ENCODE measurements at places on chromosomes 13 and 19.

DNA sequence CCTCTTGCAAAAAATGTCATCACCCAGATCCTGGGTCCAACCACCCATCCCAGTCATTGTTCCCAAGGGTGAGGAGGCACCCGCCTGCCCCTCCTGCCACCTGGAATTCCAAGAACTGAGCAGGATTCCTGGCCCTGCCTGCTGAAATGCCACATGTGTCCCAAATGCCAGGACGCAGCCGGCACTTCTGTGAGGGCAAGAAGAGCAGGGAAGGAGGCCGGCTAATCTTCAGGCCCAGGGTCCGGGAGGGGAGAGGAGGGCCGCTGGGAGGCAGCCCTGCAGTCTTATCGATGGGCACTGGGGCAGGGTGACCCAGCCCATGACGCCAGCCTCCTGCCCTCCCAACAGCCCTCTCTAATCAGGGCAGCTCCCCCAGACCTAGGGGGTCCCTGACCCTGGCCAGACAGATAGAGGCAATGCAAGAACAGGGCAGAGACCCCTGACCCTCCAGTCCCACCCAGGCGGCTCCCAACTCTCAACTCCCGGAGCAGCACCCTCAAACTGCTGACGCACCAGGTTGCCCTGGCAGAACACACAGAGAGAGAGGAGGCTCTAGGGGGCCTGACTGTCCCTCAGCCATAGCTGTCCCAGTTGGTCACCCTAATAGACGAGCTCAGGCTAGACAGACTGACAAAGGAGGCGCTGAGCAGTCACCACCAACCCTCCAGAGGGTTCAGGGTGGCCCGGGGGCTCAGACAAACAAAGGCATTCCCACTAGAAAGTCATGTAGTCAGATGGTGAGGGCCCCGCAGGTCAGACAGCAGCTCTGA is 1.5 kb downstream of the MFSD12 start:
- DNase-seq = no peak

DNA sequence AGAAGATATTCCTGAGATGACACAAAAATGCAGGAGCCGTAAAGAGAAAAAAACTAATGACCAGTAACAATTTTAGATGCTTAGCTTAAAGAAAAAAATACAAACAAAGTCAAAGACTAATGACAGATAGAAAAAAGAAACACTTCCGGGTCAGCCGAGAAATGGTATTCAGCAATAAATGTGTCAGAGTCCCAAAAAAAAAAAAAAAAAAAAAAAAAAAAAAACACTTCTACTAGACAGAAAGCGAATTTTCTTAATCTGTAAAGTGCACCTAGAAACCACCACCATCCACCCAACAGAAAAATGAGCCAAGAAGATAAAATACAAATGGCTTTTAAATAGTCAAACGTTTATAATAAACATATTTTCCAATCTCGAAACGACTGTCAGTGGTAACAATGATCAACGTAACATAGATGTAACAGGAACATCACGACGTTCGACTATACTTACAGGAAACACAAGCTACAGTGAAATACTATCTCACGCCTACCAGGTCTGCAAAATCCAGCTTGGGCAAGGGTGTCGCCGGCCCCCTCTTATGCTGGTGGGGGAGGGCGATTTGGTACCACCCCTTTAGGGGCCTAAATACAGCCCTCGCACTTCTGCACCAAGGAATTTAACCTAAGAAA is 10.6 kb downstream of the ABHD17A start:
- DNase-seq = no peak

GRCh38 chr19:4059453-4059871 is 7.2 kb downstream of the ZBTB7A start:
- no peak for DNase-seq

GRCh38 chr13:105442040-105442439 is 1093.4 kb downstream of the EFNB2 start:
- no peak for DNase-seq

- no peak for DNase-seq
These were observed 68.6 kb downstream of the KCTD15 start for GRCh38 chr19:33865306-33865705.

GRCh38 chr13:49454388-49455006 is 10.4 kb downstream of the SETDB2 start:
- no peak for DNase-seq

- DNase-seq = no peak
These were observed 1090.0 kb downstream of the SLITRK5 start for GRCh38 chr13:88761145-88761544.

DNA sequence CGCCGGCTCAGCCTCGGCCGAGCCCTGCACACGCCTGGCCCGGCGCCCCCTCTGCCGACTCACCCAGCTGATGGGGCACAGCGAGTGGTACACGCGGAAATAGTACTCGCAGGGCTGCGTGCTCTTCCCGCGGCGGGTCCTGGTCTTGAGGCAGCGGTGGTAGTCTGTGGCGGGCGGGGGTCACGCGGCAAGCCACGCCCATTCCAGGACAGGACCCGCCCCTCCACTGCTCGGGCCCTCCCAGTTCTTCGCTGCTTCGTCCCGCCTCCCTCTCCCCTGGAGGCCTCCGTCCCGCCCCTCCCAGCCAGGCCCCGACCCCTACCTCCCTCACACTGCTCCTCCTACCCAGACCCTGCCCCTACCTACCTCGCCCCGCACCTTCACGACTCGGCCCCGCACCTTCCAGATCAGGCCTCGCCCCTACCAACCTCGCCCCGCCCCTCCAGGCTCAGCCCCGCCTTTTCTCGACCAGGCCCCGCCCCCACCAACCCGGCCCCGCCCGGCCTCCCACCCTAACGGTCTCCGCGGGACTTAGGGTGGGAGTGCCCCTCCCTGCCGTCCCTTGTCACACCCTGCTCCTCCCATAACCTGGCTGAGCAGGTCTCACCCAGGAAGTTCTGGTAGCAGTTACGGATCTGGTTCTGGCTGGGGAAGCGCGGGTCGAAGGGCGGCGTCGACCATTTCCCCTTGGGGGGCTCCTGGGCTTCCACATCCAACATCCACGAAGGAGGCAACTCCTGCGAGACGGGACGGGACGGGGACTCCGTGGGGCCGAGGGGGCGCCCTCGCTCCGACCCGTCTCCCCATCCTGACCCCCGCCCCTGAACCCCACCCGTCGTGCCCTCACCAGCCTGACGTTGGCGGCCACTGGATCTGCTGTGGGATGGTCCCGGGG is 469 bp downstream of the COX6B2 start:
- DNase-seq = no peak

DNA sequence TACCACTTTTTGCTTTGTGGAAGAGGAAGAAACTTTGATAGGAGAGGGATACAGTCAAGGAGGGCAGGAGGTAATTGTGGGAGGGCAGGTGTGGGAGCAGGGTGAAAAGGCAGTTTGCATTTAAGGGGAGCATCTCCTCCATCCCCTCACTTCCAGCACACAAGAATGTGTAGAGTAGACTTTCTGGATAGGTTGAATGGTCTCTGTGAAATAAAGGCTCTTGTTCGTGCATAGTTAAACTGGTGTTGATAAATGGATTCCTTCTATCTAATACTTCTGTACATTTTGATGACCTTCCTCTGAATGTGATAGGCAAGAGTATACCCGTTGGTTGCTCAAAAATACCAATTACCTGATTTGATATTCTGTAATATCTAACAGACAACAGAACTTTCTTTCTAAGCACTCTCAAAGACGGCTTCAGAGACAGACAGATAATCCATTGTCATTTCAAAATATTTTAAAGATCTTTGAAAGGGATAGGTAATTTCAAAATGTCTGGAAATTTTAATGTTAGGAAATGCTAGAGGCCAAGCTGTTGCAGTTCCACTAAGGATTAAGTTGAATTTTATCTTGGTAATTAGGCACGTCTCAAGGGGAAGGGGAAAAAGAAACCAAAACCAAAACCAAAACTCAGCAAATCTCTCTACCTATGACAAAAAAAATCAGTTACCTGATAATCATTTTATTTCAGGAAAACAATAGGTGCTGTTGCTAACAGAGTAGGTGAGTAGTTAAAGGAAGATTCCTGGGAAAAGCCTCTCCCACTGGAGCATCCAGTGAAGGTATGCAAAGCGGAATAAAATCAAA is 302.6 kb downstream of the COG6 start:
- DNase-seq = no peak

GRCh38 chr19:54186934-54187381 is 2.4 kb downstream of the MBOAT7 start:
- no peak for DNase-seq

- no peak for DNase-seq
These were observed 5.7 kb upstream of the GARIN5A start for GRCh38 chr19:50482271-50482855.

DNA sequence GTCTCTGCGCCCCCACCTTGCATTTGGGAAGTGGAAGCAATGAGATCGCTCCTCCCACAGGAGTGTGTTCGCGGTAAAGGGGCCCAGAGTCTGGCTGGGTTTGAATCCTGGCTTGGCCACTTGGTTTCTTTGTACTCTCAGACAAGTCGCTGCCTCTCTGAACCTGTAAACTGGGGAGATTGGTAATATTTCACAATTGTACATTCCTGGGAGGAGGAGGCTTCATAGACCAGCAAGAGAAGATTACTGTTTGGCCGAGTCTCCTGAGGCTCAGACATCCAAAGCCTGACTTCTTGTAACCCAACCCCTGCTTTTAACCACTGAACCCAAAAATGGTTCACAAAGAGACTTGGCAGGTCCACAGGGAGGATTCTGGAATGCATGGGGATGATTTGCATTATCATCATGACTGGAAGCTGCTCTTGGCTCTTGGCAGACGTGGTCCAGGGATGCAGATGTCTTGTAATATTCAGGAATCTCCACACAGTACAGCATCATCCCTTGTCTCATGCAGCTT is 13.6 kb upstream of the STRN4 start:
- DNase-seq = no peak

- no peak for DNase-seq
These were observed 308.4 kb downstream of the DLEU7 start for GRCh38 chr13:50535050-50535449.

- DNase-seq = no peak
These were observed 41.5 kb downstream of the ZNF682 start for GRCh38 chr19:19997656-19998268.

GRCh38 chr19:6138066-6138465 is 2.6 kb downstream of the ACSBG2 start:
- no peak for DNase-seq

- DNase-seq = no peak
These were observed 7.4 kb downstream of the PTOV1 start for GRCh38 chr19:49858088-49858985.

DNA sequence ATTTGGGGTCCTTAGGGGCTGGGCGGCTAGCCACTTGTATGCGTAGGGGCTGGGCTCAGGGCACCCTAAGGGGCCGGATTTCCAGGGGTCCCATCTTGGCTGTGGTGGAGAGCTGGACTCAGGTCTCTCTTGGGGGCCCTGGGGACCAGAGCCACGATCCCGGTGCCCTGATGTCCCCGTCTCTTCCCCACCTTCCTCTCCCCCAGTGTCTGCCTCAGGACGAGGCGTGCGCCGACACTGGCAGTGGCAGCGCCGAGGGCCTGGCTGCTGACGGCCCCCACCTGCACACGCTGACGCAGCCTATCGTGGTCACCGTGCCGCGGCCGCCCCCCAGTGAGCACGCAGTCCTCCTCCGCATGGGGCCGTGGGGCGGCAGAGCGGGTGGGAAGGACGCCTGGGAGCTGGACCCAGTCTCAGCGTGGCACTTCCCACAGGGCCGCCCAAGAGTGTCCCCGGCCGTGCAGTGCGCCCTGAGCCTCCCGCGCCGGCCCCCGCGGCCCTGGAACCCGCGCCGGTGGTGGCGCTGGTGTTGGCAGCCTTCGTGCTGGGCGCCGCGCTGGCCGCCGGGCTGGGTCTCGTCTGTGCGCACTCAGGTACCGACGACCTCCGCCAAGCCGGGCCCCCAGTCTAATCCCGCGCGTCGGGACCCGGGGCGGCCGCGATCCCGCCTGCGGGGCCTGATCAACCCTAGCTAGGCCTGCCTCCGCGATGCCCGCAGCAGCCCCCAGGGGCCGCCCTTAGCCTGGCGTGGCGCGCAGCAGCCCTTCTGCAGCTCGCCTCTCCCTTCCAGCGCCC is 2.7 kb upstream of the SNAPC2 start:
- no peak for DNase-seq

DNA sequence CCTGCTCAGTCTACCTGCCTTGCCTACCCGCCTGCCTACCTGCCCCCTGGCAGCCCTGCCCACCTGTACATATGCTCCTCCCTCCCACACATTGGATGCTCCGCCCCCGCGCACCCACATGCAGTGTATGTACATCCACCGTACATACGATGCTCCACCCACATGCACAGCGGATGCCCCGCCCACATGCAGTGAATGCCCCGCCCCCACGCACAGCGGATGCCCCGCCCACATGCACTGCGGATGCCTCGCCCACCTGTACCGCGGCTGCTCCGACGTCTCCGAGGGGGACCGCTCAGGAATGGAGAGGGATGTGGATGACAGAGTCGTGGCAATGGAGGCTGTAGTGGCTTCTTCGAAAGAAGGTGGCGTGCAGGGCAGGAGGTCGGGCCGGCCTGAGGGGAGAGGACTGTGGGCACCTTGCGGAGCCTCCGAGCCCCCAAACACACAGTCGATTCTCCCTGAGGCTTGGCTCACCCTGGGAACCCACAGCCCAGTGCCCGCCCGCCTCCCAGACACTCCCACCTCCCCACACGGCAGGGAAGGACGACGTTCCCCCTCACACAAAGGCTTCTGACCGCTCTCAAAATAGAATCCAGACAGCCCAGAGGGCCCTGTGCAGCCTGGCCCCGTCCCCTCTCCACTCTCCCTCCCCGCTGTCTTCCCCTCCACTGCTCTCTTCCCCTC is 16.5 kb upstream of the CACTIN start:
- no peak for DNase-seq

GRCh38 chr13:43033038-43033437 is 9.7 kb downstream of the DNAJC15 start:
- DNase-seq = no peak

DNA sequence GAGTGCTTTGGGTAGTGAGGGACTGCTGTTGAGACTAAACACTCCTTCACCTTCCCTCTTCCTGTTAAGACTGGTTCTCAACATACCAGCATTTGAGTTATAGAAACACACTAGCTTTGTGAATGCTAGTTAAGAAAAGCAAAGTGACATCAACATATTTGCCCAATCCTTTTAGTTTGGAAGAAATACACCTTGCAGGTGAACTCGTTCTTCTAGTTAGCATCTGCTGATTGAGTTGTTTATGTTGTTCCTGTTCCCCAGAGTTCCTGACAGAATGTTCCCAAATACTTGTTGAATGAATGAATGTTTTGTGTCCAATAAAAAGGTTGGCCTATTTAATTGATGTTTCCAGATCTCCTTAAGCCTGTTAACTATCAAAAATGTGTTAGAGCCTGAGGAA is 7.1 kb downstream of the LMO7 start:
- no peak for DNase-seq

GRCh38 chr19:50565984-50566903 is 2.0 kb downstream of the LRRC4B start:
- no peak for DNase-seq

- DNase-seq = no peak
These were observed 154.3 kb downstream of the SIPA1L3 start for GRCh38 chr19:38061294-38061693.

- DNase-seq = no peak
These were observed 8.9 kb downstream of the TEKTIP1 start for GRCh38 chr19:3547767-3548282.

GRCh38 chr13:64414381-64414780 is 2815.8 kb downstream of the PCDH9 start:
- no peak for DNase-seq

GRCh38 chr13:42720113-42720857 is 61.1 kb upstream of the FAM216B start:
- DNase-seq = no peak

- DNase-seq = no peak
These were observed 8.2 kb downstream of the CCNE1 start for GRCh38 chr19:29819986-29820385.
